ENCODE measurements at places on chromosomes 6 and 20.

GRCh38 chr20:16349523-16350260 is 223.6 kb downstream of the KIF16B start:
- no peak for DNase-seq

- DNase-seq = no peak
These were observed 255.3 kb downstream of the EPM2A start for GRCh38 chr6:145480024-145480423.

- no peak for DNase-seq
These were observed 3.5 kb downstream of the NDUFAF5 start for GRCh38 chr20:13788167-13788834.

DNA sequence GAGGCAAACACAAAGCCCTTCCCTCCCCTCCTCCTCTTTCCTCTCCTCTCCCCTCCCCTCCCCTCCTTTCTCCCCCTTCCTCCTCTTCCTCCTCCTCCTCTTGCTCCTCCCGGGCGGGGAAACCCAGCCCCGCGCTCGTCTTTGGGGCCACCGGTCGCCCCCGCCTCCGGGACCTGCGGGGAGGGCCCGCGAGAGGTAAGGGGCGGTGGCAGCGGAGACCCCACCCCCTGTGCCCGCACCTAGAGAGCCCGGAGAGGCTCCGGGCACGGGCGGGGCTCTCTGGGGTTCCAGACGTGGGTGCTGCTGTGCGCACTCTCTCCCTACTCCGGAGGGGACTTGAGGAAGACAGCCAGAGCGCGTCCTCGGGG is at the start of gene RIN2:
Gene RIN2, plus strand, starts transcription at position 126 of the 368 bp plus-strand sequence. CDS start 131,344 bp downstream, outside the sequence.
- no peak for DNase-seq

GRCh38 chr20:60581606-60582115 is 623.4 kb downstream of the CDH26 start:
- DNase-seq = no peak

- no peak for DNase-seq
These were observed 111.0 kb downstream of the SOBP start for GRCh38 chr6:107600936-107601335.

DNA sequence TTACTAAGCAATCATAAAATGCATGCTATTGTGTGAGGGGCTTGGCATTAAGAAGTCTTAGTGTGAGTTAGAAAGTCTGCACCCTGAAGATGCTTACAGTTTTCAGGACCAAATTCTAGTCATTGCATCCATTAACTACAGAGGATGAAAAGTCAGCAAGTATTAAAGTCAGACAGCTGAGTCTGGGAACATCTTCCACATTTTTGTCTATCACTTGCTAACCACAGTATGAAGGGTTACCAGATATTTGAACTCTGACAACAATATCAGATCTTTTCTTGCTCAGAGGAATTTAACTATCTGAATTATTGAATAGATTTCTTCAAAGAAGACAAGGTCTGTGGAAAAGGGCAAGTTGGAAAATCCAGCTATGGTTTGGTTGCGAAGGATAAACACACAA is 264.4 kb downstream of the BTBD9 start:
- no peak for DNase-seq

GRCh38 chr6:148761527-148762011 is 14.7 kb downstream of the UST start:
- peak; percentile 28 for DNase-seq

- no peak for DNase-seq
These were observed 10.5 kb downstream of the ANKRD66 start for GRCh38 chr6:46757214-46757596.

DNA sequence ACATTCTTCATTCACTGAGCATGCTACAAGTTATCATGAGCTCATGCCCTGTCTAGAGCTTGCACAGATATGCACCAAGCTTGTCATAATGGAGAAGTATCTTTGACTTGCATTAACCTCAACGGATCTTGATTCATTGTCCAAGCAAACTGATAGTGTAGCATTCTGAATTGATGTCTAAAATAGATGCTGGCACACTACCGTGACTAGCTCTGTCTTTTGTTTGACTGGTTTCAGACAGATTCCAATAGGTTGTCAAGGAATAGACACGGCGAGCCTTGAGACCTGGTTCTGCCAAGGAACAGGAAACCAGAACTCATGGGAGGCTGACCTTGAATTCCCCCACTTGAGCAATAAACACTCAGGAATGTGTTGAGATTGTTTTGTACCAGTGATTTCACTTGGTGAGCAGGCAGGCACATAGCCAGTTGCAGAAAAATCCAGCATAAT is 1153.1 kb upstream of the GJE1 start:
- no peak for DNase-seq

DNA sequence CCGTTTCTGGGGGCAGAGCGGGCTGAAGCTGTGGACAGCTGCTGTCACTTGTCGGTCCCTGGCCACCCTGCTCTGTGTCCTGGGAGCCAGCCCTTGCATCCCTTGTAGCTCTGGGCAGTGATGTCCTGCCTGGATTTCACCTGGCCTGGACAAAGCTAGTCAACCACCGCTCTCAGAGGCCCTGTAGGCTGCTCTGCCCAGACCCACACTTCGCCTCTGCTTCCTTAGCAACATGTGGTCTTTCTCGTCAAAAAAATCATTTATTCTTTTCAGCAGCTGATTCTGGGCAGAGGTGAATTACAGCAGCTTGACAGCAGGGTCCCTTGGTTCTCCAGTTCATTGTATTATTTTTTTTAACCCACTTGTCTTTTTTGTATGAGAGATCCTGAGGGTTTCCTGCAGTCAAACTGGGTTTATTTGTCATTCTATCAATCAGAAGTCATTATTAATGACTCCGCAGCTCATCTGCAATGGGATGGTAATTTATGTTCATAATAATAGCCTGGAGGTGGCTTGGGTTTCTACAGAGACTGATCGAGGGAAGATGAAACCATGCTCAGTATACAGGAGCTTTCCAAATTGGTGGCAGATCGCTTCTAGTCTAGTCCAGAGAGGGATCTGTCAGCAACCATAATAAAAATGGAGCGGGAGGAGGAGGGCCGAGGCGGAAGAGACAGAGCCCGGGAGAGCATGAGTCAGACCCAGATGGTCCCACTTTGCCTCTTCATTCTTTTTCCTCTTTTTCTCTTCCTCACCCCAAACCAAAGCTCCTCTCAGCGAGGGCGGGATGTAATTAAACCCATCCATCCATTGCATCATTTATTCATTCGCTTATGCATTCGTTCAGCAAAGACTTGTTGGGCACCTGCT is 22.4 kb downstream of the EDN3 start:
- no peak for DNase-seq

- DNase-seq = no peak
These were observed 11.7 kb downstream of the STX11 start for GRCh38 chr6:144161975-144162374.

DNA sequence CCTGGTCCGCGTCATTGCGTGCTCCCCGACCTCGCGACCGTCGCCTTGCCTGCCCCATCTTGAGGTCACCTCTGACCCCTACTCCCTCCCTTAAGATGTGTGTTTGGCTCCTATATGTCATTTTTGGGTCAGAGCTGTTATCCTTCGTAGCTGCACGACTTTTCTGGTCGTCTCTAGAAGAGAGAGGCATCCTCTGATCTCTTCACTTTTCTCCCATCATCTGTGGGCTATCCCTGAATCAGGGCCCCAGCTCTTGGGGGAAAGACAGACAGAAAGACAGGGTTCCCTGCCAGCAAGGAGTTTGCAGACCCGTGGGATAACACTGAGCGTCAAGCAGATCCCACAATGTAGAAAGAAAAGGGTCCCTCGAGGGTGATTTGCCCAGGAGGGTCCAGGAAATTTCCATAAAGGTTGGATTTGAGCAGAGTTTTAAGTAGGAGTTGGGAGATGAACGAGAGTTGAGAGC is 555 bp downstream of the FAM120B start:
- DNase-seq = no peak

DNA sequence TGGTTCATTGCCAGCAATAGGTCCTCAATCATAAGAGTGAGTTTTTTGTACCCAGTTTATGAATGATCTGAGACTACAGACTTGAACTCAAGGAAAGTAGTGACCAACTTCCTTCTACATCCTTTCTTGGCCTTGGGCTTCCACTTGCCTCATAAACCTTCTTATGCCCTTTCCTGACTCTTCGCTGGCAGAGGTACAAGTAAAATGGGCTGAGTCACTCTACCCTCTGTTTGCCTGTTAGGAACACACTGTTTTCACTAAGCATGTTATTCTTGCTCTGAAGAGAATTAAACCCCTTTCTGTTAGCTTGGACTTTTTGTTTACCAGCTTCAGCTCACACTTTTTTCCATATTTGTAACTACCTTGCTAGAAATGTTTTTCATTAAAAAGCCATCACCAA is 74.4 kb downstream of the PKHD1 start:
- no peak for DNase-seq

DNA sequence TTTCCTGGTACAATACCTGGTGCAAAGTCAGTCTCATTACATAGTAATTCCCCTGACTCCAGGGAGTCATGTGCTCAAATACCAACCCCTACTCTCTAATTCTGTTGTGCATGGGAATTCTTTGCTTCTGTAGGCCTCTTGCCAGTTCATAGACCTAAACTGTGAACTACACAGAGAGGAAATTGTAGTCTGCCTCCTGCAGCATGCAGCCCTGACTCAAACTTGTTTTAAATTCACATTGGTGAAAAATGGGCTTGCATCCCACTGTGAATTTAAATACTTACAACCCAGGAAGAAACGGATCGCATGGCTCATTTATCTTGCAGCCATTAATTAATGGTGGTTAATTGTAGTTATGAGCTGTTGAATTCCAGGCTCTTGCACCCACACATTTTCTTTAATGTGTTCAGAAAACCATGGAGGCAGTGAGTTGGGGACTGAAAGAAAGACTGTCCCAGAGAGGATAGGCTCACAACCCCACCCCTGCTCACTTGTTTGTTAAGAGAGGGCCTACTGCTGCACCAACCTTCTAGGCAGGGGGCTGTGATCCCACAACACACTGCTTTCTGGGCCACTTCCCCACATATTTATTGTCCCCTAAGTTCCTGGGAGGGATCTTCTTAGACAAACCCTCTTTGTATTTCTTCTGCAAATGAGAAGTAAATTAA is 579.1 kb downstream of the DHX35 start:
- DNase-seq = no peak

DNA sequence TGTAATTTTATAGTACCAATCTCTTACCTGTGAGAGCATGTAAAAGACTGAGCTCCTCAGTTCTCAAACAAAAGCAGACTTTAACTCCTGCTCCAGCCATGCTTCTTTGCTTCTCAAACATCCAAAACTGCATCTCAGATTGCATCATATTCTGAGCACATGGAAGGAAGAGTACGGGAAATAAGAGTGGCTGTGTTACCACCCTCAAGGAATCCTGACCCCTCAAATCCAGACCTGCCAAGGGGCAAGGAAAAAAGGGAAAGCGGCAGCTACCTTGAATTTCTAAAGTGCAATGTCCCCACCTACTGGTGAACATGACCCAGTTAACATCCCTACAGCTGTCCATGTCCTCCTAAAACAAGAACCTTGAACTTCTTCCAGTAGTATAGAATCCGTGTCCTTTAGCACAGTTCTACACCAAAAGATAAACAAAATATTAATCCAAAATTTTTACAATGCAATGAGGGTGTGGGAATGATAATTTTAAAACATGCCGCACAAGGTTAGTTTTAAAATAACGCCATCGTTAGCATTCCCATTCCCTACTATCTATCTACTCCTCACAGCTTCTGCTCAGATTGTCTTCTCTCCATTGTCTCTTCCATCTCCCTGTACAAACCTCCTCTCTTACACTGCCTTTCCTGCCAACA is 34.1 kb upstream of the HLA-DQB1 start:
- no peak for DNase-seq

All from T-helper 2 cell treated with Interferon-gamma antibody and Interleukin-4, amounts not matched to agents 5 μg/mL and 100 μg/mL, for 36 hours (primary cell).